ENCODE measurements at places on chromosomes 1 and 21.

DNA sequence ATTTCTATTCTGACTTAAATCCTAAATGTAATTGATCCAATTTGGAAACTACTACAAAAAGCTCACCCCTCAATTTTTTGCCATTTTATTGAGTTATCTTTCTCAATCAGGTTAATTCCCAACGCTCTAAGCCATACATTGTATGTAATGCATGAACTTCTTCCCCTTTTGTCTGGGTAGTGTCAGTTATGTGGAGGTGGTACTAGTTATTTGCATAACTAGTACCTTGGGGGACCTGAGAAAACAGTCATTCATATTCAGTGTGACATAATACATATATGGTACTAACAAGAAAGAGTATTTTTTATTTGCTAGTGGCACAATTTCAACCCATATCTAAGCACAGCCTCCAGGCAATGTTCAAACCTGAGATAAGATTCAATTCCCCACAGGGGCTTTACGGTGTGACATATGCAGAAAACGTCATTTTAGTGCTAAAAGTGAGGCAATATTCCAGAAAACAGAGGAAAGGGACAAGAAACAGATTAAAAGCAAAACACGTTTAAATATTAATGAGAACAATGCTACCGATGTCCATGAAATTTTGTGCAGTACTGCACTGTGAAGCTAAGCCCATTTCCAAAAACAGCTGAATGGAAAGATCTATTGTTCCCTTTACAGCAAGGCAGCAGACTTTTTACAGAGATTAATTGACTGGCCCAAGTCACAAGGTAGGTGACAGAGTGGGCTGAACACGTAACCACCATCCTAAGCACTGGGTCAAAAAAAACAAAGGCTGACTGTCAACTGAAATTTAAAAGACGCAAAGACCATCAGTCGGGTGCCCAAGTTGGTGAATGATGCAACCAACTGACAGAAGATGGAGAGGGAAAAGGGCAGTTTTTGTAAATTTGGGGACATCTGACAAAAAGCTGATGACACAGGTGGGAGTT, 1.4 kb downstream of the HLCS start:
- peak; percentile 29 for DNase-seq

DNA sequence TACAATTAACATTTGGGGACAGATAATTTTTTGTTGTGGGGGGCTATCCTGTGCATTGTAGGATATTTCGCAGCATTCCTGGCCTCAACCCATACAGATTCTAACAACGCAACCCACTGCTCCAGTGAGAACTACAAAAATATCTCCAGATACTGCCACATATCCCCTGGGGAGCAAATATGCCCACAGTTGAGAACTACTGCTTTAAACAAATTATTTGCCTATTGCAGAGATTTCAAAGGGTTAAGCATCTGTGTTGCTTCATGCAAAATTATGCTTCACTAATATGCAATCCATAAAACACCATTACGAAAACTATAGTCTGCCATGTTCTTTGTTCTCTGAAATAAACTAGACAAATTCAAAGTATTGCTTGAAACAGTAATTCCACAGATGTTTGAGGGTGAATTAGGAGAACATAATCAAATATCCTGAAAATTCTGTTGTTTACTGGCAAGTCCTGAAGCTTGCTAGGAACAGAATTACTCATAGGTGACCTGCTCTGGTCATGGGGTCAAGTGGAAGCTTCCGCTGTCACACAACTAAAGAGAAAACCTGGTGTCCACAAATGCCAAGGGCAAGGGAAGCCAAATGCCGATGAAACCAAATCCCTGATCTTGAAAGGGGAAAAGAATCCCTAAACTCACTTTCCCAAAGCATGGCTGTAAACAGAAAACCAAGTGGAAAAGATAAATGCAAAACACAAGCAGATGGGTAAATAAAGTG, 149.4 kb downstream of the RERE start:
- DNase-seq = no peak

DNA sequence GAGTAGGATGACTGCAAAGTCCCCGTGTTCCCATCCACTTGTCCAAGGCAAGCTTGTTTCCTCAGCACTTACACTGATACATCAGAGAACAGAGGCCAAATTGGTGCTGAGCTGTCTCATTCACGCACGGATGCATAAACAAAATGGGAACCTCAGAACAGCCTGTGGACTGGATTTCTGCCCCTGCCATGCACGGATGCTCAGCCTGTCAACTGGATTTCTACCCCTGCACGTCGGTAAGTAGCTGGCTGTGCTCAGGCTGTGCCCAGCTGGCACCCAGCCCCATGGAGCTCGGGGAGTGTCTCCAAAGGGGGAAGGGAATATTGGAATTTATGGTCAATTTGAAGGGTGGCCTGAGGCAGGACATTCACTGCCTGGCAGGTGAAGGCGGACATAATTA, 40.8 kb upstream of the TMPRSS2 start:
- no peak for DNase-seq

- DNase-seq = no peak
Measured at GRCh38 chr21:33299181-33299752, 25.5 kb upstream of the IFNAR1 start.

DNA sequence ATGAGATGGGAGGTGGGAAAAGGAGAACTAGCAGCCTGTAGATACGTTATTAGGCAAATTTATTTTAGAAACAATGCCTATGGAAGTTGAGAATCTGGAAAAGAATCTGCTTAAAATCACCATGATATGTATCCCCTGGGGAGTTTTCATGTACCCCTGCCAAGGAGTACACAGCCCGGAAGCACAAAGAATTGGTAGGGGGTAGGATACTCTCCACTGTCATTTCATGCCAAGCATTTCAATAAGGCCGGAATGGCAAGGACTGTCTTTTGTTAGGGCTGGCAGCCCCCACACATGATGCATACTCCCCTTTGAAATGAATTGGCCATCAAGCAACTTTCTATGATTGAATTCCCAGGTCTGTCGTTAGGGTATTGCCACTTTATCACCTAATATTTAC, 111.5 kb upstream of the APP start:
- DNase-seq = no peak

GRCh38 chr21:42213082-42213774, 5.7 kb upstream of the ABCG1 start:
- DNase-seq = no peak

GRCh38 chr1:235105051-235106043, 23.3 kb downstream of the TOMM20 start:
- peak; percentile 27 for DNase-seq

- no peak for DNase-seq
Measured at GRCh38 chr1:238582816-238583215, 692.1 kb upstream of the ZP4 start.

DNA sequence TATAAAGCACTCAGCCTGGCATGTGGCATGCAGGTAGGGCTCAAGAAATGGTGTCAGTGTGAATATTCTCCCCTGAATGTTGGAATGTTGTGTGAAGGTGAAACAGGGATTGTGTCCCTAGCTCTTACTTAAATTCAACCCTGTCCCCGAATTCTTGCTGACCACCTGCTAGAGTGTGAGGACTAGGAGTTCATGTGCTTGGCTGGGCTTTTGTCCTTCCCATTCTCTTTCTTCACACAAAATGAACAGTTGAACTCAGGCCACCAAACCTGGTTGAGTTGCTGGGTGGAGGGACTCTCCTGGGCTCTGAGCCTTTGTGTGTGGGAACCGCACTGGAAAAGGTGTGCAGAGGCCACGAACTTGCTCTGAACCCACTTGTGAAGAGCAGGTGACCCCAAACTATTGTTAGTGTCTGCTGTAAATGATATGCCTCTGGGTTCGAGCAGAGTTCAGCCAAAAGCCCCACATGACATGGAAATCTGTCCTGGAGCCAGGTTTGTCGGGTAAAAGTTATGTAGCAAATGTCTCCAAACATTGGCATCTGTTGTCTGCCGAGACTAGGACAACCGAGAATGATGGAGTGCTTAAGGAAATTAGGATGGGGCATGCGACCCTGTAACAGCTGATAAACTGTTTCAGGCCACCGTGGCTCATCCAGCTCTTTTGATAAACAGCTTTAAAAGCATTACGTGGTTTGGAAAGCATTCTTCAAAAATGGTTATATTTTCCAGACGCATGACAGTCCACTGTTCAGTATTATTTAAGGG, 144.2 kb downstream of the DHRS3 start:
- DNase-seq = peak; percentile 84

DNA sequence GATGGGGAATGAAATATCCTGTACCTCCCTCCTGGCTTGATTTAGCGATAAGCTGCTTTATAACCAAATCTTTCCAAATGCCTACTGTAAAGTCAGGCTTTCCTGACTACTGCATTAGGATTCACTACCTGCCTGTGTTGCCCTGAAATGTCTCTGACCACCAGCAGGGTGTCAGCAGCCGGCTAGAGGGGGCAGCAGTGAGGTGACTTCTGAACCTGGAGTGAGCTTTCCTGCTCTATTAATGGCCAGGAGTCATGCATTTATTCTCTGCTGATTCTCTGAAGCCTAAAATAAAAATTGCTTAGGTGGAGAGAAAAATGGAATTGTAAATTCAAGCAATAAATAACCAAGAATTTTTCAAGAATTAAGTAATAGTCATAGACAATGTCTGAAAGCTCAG, 2.5 kb downstream of the BACE2 start:
- peak; percentile 55 for DNase-seq

DNA sequence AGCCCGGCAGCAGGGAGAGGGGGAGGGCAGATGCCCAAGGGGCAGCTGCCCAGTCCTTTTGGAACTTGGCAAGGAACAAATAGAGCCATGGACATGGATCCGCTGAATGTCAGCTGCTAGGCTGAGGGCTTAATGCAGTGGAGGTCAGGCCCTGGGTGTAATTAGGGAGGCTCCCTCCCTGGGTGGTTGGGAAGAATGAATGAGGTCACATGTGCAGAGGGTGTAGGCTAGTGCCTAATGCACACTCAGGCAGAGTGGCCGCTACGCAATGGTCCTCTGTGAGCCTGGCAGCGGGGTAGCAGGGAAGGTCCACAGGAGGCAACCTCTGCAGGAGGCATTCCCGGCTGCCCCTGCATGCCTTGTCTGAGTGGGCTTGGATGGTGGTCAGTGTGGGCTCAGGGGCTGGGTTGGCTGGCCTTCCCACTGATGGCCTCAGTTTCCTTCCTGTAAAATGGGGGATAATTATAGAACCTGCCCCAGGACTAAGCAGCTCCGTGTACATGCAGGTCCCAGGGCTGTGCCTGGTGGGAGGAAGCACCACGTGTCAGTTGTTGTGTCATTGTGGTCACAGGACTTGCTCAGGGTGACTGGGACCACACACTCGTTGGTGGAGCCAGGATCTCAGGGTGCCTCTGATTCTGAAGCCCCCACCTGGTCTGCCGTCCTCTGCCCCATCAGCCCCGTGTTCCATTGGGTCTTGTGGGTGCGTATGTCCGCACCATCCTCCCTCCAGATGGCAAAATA, 81.6 kb upstream of the ACTL8 start:
- DNase-seq = no peak

DNA sequence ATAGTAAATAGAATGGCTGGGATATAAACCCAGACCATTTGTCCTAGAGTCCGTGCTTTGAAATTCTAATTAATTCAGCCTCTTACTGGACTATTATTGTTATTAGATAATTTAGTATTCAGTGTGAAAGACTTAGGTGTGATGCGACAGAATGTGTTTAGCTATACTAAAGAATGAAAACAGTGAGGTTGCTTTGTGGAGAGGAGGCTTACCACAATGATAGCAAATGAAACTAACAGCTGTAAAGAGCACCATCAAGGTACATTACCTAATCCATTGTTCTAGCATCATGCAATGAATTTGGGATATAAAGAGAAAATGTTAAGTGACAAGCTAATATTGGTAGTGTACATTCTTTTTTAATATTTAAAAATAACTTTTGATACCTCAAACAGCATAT, 911.1 kb downstream of the KCNT2 start:
- DNase-seq = no peak

- no peak for DNase-seq
Measured at GRCh38 chr1:222794656-222795474, 20.0 kb upstream of the DISP1 start.

GRCh38 chr1:200869753-200870391, 2.9 kb upstream of the GPR25 start:
- no peak for DNase-seq

DNA sequence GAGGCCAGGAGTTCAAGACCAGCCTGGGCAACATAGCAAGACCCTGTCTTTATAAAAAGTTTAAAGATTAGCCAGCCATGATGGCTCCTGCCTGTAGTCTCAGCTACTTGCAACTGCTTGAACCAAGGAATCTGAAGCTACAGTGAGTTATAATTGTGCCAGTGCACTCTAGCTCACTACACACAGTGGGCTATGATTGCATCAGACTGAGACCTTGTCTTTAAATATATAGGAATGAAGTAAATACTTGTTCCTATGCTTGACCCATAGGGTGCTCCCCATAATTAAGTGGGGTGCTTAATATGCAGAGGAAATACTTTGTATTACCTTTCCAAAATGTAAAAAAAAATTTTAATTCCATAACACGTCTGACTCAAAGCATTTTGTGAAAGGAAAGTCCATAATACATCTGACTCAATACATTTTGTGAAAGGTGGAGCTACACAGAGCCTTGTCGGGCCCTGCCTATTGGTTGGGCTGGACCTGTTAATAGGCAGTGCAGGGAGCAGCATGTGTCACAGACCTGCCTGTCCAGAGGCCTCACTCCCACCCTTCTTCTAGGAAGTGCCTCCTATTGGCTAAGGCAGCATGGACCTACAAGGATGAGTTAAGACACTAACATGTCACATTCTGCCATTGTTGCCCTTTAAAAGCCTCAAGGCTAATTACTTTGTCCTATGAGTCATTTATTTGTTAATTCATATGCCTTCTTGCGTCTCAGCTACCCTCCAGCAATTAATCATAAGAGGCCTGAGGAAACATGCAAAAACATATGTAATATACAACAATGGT, 33.6 kb downstream of the CD58 start:
- DNase-seq = no peak

GRCh38 chr1:159196543-159196942, 8.1 kb upstream of the ACKR1 start:
- DNase-seq = no peak

DNA sequence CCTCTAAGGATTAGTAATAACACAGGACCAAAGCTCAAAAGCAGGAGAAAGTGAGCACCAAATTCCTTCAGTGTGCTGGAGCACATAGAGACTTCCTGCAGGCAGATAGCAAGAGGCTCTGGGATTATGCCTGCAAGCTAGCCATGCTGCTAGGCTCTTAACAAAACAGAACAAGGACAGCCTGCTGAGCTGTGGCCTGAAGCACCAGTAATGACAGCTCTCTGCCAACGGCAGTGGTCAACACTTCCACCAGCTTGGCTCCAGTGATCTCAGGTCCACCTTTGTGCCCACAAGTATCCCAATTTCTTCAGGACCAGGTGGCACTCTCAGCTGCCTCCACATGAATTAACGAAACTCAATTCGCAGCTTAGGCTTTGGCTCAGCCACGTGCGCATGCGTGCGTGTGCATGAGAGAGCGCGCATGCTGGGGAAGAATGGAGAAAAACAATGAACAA, 64.2 kb downstream of the SLC45A1 start:
- no peak for DNase-seq

GRCh38 chr1:53412285-53413174, 46.7 kb upstream of the DMRTB1 start:
- DNase-seq = no peak

Data from fibroblast of the aortic adventitia (primary cell).